ENCODE measurements at places on chromosomes 2 and 18.

- DNase-seq = no peak
Measured at GRCh38 chr2:67702937-67703336, 305.8 kb downstream of the ETAA1 start.

GRCh38 chr2:179854891-179855290, 6.5 kb downstream of the ZNF385B start:
- no peak for DNase-seq

- no peak for DNase-seq
Measured at GRCh38 chr18:213966-214365, 53.9 kb downstream of the THOC1 start.

DNA sequence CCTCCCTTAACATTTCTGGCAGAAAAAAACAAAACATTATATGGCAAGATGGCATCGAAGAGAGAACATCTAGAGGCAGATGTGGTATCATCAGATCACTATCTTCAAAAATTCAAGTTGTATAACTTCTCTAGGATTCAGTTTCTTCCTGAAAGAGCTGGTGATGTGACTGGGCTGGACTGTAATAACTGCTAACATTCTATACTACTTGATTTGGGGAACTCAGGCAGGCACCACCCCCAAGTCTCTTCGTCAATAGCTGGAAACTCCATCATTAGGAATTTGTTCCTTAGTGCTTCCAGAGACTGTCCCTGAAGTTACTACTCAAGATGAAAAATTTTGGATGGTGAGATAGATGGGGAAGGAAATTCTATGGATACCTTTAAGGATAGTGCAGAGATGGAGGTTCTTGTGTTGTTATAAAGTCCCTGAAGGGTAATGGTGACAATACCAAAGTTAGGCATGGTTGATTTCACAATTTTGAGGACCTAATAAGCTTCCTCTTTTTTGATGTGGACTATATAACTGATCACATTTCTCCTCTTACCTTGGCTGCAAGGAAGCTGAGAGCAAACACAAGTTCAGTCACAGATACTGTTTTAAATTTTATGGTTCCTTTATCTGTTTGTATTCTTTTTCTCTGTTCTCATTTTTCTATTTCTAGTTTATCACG, 59.1 kb upstream of the PGAP1 start:
- no peak for DNase-seq

DNA sequence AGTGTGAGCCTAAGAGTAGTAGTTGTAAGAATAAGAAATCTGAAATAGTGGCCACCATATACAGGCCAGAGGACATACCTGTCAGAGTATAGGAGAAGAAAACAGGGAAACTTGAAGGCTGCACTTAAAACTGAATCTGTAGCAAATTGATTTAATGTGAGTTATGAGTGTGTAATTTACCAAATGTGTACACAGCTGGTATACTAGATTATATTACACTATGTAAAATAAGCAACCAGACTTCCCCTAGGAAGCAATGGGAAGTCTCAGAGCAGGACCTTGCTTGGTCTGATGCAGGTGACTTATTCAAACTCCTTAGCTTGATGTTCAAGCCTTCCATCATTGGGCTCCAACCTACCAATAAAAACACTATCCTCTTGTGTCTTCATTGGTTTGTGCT, 17.3 kb upstream of the EPC2 start:
- DNase-seq = no peak

DNA sequence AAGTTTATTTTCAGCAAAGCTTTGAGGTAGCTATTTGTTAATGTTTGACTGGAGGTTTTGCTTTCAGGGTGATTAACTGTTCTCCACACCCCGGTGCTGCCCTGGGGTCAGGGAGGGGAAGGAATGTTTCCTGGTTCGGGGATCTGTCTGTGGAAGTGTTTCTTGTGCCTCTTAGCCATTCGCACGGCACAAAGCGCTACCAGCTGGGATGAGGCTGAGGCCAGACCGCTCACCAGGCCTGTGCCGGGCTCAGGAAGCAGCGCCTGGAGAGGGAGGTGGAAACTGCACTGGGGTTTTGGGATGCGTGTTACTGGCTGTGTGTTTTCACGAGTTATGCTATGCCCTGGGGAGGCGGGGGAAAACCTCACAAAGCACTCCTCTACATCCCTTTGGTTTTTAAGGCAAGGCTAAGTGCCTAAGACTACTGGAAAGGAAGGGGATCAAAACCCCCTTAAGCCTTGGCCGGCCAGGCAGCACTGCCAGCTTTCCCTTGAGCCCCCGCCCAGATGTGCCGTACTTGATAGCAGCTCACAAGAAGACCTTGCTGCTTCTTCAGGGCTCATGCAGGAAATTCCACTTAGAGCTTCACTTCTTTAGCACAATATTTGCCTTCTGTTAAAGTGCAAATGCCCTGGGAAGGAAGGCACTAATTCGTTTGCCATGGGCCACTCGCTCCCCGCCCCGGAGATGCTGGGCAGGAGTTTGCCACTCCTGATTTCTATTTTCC, 65.7 kb upstream of the CNGA3 start:
- no peak for DNase-seq

GRCh38 chr2:191601060-191601459, 76.9 kb upstream of the NABP1 start:
- no peak for DNase-seq

DNA sequence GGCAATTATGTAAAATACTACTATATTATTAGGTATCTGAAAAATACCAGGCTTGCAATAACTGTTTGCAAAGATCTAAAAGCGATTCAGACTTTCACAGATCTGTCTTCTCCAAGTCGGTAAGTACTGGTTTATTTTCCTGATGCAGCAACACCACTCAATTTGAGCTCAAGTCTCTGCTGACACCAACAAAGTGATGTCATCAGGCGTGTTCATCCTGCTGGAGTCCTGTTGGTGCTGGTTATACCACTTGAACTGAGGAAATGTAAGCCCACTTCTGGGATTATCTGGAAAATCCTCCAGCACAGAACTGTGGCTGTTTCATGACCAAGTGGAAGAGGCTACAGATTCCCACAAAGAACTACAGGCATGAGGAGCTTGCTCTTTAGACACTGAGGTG, 267.6 kb downstream of the BCL2 start:
- DNase-seq = no peak

- DNase-seq = no peak
Measured at GRCh38 chr2:12935222-12935621, 218.5 kb downstream of the TRIB2 start.

DNA sequence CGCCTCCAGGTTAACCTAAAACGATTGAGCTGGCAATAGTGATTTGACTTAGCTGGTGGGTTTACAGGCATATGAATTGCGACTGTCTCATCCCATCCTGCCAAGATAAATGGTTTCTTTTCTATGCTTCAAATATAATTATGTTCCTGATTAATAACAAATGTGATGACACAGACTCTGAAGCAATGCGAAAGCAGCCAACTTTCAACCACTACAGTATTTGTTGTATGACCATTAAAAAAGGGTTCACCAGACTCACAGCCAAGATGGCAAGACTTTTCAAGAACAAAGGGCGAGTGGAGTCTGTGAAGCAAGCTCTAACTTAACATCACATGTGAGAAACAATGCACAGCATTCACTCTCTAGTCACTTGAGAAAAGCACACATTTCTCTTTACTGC, 186.6 kb downstream of the PID1 start:
- no peak for DNase-seq

- no peak for DNase-seq
Measured at GRCh38 chr2:143907801-143908200, 612.1 kb downstream of the ZEB2 start.

DNA sequence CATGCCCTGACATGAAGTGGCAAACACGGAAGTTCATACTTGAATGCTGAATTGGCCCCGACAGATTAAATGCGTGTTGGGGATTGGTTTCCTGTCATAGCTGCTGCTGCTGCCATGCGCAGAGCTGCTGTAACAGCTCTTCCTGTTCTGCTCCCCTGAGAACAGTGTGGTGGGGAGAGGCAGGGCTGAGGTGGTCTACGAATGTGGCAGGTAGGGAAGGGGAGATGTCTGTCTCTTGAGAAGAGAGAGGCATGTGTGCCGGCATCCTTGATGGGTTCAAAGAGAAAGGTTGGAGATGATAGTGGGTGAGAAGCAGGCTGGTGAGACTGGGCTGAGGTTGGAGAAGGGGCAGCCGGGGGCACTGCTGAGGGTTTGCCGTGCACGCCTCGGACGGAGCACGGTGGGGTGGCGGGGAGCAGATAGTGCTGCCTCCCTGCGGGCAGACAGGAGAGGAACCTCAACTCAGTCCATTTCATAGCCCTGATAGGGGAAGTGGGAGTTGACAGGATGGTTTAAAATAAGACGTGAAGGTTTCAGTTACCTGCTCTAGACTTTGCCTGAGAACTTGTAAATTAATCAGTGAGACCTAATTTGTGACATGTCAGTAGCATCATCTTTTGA, 46.1 kb downstream of the TMEM185B start:
- no peak for DNase-seq

DNA sequence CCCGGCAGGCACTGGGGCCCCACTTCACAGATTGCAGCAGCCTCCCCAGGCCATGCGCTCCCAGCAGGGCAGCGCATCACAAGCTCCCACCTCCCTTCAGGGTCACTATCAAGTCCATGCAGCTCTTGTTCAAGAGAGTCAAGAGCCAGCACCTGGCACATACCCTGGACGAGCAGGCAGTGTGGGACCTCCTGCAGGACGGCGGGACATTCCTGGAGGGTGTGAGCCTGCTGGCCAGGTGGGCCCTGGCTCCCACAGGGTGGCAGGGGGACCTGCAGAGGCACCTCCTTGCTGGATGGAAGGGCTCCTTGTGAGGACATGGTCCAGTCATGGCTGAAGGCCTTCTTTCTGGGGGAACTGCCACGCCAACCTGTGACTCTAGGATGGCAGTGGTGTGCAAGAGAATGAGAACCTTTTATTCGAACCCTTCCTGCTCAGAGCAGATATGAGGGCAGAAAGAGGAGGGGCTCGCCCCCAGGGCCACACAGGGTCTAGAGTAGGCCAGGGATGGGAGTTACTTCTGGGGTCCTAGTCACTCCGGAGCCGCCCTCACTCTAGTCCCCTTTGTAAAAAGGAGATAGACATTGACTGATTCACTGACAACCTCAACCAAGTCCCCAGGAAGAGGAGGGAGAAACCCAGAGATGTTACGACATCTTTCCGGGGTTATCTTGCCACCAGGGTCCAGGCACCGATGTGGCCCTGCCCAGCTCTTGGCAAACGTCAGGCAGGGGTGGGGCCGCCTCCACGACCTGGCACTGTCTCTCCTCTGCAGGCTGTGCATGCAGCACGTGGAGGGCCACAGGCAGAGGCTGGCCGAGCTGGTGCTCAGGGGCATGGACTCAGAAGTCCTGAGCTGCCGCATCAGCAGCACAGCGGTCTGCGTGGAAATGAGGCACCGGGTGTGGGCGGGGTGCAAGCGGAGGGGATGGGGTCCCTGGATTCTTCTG, 31.3 kb downstream of the HJURP start:
- no peak for DNase-seq
